NCI-H748 treated with DMSO at 0.1 percent for 48 hours (cell line): ENCODE measurements at places on chromosomes 13 and 19.

- no peak for DNase-seq
These were observed 5.3 kb downstream of the SHD start for GRCh38 chr19:4284176-4284958.

DNA sequence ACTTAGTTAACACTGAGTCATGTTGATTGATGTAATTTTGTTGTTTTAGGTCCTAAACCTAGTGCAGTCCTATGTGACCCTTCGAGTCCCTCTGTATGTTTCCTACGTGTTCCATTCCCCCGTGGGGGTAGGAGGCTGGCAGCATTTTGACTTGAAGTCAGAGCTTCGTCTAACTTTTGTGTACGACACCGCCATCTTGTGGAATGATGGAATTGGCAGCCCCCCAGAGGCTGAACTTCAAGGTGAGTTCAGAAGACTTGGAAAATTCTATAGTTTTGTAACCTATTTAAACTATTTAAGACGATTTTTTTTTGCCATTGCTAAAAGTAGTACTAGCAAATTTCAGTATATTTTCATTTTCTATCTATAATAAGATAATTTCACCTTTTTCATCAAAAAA is 117.9 kb downstream of the STOML3 start:
- peak; percentile 64 for DNase-seq

GRCh38 chr13:48923376-48923775 is 52.3 kb upstream of the FNDC3A start:
- DNase-seq, result no peak

DNA sequence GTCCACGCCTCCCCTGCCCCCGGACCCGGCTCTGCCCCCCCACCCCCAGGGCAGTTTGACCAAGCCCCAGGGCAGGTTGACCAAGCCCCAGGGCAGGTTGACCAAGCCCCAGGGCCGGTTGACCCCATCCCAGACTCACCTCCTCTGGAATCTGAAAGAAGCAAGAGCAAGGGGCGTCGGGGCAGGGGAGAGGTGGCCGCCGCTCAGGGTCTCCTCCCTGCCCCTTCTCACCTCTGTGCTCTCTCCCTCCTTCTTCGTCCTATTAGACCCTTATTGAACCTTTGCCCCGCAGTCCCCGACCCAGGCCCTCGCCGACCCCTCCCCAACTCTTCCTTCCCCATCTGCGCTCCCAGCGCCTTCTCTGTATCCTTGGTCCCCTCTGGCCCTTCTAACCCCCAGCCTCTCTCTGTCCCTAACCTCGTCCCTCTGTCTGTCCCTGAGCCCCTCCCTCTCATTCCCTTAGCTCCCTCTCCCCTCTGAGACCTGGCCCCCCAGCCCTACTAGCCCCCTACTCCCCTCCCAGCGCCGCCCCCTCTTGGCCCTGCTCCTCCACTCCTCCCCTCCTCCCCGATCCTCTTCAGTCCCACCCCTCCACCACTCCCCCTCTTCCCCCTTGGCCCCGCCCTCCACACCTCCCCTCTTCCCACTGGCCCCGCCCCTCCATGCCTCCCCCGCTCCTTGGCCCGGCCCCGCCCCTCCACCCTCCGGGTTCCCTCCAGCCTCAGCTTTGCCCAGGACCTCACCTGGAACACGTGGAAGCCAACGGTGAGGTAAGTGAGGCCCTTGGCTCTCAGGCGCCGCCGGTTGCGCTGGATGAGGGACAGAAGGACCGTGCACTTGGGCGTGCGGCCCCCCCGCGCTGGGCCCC is 7.6 kb downstream of the CAPN12 start:
- DNase-seq, result peak; percentile 34

DNA sequence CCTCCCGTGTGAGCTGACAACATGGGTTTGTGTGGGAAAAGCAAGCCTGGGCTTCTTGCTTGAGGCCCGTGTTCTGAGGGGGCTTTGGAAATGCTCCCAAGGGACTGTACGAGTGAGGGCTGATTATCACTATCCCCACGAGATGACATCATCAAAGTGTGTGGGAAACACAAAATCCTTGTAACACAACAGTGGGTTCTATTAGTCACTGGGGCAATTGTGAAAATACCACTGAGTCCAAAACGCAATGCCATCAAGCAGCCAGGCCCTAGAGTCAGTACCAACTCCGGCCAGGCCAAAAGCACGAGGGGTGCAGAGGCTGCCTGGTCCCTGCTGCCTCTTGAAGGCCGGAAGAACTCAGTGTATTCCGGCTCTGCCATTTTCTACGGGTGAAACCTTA is 29.6 kb downstream of the CAPS start:
- DNase-seq, result no peak

- DNase-seq, result no peak
These were observed 96.5 kb downstream of the PDS5B start for GRCh38 chr13:32682740-32683139.

- no peak for DNase-seq
These were observed 116.6 kb downstream of the KL start for GRCh38 chr13:33132644-33133440.

GRCh38 chr13:70098669-70099068 is 9.0 kb upstream of the ATXN8OS start:
- DNase-seq, result no peak

DNA sequence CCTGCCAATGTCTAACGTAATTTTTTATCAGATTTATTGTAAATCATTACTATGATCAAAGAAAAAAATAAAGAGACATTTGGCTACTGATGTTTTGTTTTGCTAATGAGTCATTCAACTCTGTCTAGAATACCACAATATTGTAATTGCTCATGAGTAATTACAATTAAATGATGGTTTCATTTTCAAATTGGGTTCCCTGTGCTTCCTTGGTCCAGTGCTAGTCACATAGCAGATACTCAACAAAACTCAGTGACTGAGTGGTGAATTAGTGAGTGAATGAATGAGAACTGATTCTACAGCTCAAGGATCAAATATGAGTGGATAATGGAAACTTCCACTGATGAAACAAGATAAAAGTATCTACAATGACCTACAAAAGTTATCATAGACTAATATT is 304.7 kb downstream of the POU4F1 start:
- no peak for DNase-seq

DNA sequence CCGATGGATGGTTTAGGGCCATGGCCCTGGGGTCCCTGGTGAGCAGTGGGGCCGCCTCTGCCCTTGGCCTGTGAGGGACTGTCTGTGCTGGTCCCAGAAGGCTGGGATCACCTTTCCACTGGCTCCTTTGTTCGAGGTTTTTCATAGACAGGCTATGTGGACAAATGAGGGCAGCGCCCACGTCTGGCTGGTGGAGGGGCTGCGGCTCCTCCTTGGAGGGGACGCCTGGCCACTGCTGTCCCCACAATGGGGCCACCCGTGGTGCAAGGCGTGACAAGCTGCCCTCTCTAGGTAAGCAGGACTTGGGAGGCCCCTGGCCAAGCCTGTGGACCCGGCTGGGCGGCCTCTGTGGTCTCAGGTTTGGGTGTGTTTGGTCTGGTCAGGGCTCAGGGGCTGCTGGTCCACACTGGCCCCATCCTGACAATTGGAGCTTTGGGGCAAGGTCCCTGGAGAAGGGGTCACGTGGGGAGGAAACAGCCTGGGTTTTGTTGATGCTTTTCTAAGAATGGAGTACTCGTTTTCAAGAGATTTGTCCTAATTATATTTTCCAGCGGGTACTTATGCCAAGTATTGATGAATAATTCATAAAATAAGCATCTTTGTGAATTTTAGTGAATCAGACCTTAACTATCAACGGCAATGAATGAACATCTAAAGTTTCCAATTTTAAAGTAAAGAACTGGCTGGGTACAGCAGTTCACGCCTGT is 33.3 kb downstream of the MCF2L start:
- peak; percentile 71 for DNase-seq

DNA sequence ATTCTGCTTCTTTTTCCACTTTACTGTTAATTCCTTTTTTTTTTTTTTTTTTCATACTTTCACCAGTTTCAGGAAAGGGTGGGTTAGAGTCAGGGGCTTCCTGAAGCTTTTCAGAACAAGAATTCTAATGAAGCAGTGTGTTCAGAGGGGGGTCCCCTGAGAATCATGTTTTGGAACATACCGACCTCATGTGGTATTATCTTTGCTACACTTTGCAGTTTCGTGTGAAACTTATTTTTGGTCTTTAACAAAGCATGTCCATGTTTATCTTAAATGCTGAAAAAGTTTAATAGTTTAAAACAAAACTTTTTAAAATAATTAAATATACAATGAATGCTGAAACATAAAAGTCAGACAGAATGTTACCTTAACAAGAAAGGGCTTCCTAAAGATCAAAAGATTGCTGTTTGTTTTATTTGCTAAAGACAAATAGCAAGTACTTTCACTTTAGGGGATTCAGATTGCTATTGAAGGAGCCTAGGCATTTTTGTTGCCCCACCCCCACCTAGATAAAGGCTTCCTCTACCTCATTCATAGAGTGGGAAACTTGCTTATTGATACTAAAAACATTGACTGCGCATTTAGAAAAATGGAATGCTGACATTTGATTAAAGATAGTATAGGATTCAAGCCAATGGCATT is 21.1 kb upstream of the POMP start:
- no peak for DNase-seq

- no peak for DNase-seq
These were observed 7.8 kb downstream of the MARK4 start for GRCh38 chr19:45258862-45259261.

- DNase-seq, result no peak
These were observed 75.6 kb upstream of the ZNF507 start for GRCh38 chr19:32269831-32270230.

DNA sequence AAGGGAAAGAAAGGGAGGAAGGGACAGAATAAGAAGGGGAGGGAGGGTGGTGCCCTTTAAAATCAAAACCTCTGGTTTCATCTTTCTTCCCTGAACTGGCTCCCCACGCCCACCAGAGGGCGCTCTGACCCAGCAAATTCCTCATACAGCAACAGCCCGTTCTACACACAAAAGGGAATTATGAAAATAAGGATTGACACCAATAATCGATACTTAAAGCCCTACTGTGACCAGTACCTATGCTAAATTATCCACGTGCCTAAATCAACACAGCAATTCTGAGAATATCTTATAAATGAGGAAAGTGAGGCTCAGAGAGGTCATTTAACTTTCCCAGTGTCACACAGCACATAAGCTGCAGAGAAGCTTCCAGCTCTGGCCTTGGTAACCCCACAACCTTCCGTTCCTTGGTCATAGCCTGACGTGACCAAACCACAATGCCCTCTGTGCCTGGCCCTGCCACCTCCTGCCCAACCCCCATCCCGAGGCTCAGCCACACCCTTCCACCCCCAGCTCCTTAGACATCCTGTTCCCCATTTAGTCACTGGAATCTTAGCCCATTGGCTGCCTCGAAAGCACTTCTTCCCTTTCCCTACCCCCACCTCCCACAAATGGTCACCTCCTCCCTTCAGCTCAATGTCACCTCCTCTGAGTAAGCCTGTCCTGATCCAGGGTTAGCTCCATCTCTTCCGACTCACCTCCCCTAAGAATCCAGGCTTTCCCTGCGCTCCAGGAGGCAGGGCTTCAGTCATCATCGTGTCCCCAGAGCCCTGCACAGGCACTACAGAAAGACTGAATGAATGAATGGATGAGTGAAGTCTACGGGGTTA is 34.2 kb upstream of the PNMA8B start:
- peak; percentile 64 for DNase-seq

GRCh38 chr13:46555722-46556417 is 2.9 kb downstream of the LRCH1 start:
- DNase-seq, result no peak

GRCh38 chr13:109401307-109401706 is 385.1 kb downstream of the IRS2 start:
- DNase-seq, result no peak

DNA sequence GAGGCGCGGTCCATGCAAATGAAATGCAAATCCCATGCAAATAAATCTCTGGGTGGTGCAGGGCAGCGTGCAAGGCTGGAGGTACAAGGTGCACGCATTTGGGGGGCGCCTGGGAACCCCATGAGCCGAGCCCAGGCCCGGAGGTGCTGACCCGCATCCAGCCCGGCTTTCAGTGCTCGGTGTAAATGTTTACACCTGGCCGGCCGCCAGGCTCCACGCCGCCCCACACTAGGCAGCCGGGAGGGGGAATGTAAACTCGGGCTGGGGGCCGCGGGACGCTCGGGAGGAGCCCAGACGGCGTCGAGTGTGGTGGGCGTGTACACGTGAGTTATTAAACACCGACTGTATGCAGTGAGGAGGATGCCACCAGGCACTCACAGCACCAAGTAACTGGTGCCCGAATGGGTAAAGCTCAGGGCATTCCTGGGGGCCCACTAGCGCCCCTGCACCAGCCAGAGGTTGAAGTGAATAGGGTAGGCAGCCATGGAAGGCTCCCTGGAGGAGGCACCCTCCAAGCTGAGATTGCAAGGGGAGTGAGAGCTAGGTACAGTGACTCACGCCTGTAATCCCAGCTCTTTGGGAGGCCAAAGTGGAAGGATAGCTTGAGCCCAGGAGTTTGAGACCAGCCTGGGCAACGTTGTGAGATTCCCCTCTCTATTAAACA is 17.2 kb downstream of the FUT6 start:
- DNase-seq, result no peak

DNA sequence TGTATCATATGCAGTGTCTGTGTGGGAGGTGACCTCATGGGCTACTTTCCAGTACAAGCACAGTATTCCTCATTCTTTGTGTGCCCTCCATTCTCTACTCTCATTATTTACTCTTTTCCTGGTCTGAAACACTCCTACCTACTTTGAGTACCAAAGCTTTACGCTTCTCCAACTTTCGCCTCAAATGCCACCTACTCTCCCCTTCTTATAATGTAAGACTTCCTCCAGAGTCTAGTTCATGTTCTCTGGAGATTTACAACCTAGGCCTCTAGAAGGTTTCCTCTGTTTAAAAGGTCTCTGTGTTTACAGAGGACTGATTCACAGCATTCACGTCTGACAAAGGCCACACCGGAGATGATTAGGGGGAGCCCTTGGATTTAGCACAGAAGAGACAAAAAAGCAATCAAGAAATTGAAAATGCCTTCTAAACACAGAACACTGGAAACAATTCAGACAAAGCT is 302.0 kb downstream of the KLF12 start:
- DNase-seq, result no peak

GRCh38 chr19:17996826-17997316 is 11.1 kb upstream of the ARRDC2 start:
- DNase-seq, result peak; percentile 31

- no peak for DNase-seq
These were observed 66.4 kb downstream of the ZAR1L start for GRCh38 chr13:32248801-32249200.

- DNase-seq, result peak; percentile 97
These were observed 33.6 kb downstream of the ZNF383 start for GRCh38 chr19:37251308-37252229.

DNA sequence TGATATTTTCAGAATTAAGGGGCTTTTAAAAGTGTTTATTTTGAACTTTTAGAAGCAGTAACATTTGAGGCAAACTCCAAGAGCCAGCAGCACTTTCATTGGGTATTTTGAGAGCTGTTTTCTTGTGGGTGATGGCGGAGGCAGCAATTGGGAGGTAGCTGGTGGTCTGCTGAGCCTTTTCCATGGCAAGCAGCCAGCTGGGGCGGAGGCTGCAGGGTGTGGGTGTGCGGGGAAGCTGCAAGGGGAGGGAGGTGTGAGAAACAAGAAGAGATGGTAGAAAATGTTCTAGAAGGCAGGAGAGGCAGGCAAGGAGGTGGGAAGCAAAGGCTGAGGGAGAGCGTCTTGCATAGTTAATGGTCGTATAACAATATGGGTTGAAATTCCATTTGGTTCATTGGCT is 223.4 kb upstream of the HTR2A start:
- DNase-seq, result no peak

- no peak for DNase-seq
These were observed 35.6 kb upstream of the SPATA13 start for GRCh38 chr13:24124789-24125476.

GRCh38 chr19:49874503-49875157 is 2.5 kb downstream of the AKT1S1 start:
- no peak for DNase-seq

GRCh38 chr19:18601875-18602274 is 4.7 kb downstream of the CRLF1 start:
- DNase-seq, result no peak

GRCh38 chr13:99464441-99464949 is 36.8 kb upstream of the TM9SF2 start:
- no peak for DNase-seq
